ENCODE measurements at places on chromosomes 1 and 21.

- no peak for DNase-seq
These were observed 58.3 kb upstream of the ANGPTL3 start for GRCh38 chr1:62539028-62539447.

DNA sequence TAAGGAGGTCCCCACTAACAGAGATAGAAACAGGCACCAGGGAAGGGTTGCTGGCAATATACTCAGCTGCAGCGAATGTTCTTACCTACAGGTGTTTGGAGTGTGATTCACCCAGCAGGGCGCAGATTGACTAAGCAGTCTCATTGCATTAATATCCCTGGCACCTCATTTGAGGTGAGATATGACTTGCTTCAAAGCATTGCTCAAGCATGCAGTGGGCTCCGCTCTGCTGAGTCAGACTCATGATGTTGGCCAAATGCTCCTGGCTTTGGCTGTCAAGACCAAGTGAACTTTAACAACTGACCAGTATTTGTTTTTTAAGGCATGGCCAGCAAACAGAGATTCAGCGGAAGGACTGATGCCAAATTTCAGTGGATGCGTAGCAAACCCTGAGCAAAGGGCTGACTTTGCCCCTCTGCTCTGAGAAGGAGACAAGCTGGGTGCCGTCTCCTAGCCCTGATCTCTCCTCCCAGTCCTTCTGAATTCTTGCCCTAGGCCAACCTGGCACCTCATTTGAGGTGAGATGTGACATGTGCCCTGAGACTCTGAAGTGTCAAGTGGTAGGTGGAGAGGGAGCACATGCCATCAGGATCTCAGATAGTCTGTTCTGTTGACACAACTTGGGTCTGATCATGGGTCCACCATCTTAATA lies 187.1 kb upstream of the COA6 start:
- peak; percentile 10 for DNase-seq

DNA sequence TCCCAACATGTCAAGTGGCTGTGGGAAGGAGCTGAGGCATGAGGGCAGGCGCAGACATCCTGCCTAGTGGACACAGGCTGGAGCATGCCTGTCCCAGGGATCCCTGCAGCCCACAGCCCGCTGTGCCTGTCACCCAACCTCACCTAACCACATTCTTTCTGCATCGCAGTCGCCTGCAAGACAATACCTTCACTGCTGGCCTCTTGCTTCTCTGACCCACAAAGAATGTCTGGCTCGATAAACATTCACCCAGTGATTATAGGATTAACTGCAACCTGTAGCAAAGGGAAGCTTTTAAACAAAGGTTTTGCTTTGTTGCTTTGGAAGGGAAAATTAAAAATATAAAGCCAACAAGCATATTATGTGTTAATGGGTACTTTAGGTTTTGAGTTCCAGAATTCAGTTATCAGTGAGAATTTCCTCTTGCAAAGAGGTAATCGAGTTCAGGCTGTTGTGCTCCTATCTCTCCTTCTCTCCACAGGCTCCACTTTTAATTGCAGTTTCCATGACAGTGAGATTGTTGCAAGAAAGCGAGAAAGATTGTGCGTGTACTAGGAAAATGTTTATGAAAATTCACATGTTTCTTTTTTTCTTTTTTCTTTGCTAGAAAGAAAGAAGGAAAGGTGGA lies 40.0 kb upstream of the ZNF648 start:
- DNase-seq = no peak

GRCh38 chr1:227776331-227776771 lies 39.1 kb upstream of the PRSS38 start:
- no peak for DNase-seq

DNA sequence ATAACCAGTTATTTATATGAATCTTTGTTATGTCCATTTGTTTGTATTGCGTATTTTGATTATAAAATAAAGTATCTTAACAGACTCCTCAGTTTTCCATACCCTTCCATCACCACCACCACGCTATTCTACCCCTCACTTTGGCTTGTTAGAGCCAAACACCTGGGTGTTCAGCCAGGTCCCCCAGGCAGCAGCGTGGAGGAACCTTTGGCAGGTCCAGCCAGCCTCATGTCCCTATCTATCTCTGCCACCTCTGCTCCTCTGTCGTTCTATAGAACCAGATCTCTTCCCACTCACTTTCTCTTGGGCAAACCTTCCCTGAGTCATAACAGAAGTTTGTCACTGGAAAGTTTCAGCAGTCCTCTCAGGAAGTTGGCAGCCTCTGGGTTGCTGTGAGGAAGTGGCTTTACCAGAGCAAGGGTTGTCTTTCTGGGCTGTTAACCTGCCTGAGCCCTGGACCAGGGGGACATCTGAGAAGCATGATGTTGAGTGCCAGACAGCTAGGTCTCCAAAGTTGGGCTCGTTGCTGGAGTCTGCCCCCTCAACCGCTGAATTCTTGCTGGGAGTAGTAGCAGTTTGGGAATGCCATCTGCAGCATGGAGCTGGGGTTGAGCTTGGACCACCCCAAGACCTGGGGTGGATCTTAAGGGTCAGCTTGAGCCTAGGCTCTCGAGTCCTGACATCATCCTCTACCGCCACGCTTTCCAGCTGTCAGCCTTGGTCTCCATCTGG lies 996 bp upstream of the SH3BGRL3 start:
- DNase-seq = peak; percentile 48

- DNase-seq = no peak
These were observed 1.9 kb downstream of the PLEKHA6 start for GRCh38 chr1:204357551-204358490.

DNA sequence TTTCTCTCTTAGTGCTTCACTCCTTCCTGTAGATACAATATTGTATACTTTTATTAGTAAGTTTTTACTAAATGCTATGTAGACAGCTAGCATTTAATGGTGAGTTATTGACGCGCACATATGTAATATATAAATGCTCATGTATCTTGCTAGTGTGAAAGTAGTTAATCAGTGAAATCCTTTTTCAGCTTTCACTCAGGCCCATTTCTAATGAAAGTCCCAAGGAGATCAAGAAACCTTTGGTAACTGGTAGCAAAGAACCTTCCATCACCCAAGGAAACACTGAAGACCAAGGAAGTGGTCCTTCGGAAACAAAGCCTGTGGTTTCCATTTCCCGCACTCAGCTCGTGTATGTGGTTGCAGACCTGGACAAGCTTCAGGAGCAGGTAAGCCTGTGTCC lies 27.2 kb downstream of the AGT start:
- DNase-seq = no peak

DNA sequence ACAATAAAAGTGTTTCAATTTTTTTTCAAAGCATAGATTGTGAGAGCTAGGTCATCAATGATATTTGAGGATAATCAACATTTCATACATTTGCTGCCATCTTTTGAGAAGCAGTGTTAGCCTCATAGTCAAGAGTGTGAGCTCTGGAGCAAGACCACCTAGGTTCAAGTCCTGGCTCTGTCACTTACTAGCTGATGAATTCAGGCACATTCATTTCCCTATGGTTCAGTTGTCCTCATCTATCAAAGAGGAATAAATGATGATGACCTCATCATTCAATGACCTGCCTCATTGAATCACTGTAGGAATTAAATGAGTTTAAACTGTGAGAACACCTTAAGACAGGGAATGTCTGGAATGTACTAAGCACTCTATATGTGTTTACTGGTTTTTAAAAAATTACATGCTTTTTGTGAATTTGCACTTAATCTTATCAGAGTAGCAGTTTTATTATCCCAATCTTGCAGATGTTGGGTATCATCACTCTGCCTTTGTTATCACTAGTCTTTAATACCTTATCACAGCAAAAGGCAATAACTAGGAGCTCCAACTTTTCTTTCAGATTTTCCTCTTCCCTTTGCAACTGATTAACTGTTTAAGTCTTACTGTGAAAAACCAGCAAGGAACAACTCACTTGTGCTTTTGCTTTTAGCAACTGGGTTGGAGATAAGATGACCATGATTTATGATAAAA lies 47.4 kb downstream of the SLC30A10 start:
- DNase-seq = no peak
